NCI-H345 (cell line): ENCODE measurements at places on chromosomes 4 and X.

- DNase-seq: no peak
These were observed 145.5 kb downstream of the PCDH7 start for GRCh38 chr4:30865691-30866090.

DNA sequence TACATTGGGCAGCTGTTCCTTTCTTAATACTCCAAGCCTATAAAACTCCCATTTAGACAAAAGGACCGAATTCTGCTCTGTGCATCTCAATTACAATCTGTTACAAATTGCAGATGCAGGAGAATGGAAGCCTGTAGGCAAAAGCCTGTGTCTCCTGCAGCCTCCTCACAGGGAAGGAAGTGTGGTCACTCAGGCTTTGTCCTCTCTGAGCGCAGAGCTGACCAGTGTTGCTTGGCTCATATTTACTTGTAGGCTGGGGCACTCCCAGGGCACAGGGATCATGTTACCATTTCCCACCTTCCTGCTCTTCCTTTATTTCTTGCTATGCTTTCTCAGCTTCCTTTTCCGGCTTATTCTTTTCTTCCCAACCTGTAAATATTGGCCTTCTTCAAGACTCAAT is 15.7 kb downstream of the SUPT20HL2 start:
- DNase-seq: no peak

- no peak for DNase-seq
These were observed 1055.2 kb upstream of the FTHL17 start for GRCh38 chrX:32126997-32127396.

GRCh38 chr4:186021461-186022167 is 47.3 kb upstream of the TLR3 start:
- DNase-seq: no peak

GRCh38 chrX:124690495-124690894 is 344.1 kb downstream of the SH2D1A start:
- no peak for DNase-seq

- DNase-seq: no peak
These were observed 564 bp downstream of the FAM149A start for GRCh38 chr4:186104890-186105646.

DNA sequence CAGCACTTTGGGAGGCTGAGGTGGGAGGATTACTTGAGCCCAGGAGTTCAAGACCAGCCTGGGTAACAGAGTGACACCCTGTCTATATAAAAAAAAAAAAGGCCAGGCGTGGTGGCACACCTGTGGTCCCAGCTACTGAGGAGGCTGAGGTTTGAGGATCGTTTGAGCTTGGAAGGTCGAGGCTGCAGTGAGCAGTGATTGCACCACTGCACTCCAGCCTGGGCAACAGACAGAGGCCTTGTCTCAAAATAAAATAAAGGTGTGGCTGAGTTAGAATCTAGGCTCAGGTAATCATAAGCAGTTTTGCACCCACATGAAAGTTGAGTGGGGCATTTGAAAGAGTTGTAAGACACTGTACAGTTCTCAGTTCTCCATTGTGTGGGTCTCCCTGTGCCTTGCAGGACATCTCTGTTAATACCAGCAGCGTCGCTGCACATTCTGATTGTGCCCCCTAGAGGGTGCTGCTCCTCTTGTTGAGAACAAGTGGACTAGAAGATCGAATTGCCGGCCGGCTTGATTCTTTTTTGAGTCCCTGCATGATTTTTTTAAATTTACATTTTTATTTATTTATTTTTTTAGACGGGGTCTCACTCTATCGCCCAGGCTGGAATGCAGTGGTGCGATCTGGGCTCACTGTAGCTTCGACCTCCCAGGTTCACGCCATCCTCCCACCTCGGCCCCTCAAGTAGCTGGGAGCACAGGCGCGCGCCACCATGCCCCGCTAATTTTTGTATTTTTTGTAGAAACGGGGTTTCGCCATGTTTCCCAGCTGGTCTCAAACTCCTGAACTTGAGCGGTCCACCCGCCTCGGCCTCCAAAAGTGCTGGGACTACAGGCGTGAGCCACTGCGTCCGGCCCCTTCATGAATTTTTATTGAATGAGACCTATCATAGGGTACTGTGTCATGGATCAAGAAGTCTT is 73.6 kb upstream of the RBMX start:
- peak; percentile 55 for DNase-seq

DNA sequence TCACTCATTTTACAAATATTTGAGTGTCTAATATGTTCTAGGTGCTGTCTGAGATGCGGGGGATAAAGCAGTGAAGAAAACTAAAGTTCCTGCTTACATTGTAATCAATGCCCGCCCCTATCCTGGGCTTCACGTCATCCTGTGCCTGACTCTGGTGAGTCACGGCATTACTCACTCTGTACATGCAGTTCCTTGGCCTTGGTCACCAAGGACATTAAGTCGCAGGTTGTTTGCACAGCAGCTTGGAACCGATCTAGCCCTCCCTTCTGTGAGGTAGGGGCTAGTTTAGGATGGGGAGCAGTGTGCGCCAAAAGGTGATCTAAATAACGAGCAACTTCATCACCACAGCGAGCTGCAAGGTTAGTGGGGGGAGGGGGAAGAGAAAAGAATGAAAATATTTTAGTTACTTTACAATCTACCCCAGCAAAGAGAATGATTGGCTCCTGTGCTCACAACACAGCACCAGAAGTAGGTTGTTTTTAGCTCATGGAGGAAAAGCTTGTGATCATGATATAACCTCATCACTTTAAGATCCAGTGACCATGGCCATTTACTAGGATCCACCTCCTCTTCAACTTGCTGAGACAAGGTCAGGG is 48.0 kb upstream of the HDAC8 start:
- DNase-seq: no peak

- no peak for DNase-seq
These were observed 15.5 kb downstream of the MCF2 start for GRCh38 chrX:139692506-139692849.

GRCh38 chr4:61571761-61572559 is 371.8 kb downstream of the ADGRL3 start:
- DNase-seq: no peak

DNA sequence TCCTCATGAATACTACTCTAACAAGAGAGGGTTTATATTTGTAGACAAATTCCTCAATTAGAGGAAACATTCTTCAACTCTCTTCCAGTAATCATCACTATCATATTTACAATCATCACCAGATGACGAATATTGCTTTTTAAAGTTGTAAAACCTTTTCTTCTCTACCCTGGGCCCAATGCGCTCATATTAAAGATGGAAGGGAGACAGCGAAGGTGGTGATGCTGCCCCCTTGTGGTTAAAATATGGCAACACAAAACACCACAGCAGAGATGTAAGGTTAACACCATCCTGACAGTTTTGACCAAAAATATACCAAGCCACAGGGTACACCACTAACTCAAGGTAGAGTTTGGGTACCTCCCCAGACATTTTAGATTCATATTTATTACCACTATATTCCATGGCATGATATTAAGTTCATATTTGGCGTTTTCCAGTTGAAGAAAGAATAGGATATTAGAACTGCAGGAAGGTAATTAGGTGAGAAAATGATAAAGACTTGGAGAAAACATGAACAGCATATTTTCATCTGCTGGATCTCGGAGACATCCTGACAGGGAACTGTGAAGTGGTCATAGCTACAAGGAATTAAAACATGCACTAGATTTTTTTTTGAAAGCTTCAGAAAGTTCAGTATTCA is 72.8 kb downstream of the SLC9A7 start:
- DNase-seq: peak; percentile 19

GRCh38 chr4:109440948-109441347 is 7.3 kb downstream of the SEC24B start:
- DNase-seq: no peak

DNA sequence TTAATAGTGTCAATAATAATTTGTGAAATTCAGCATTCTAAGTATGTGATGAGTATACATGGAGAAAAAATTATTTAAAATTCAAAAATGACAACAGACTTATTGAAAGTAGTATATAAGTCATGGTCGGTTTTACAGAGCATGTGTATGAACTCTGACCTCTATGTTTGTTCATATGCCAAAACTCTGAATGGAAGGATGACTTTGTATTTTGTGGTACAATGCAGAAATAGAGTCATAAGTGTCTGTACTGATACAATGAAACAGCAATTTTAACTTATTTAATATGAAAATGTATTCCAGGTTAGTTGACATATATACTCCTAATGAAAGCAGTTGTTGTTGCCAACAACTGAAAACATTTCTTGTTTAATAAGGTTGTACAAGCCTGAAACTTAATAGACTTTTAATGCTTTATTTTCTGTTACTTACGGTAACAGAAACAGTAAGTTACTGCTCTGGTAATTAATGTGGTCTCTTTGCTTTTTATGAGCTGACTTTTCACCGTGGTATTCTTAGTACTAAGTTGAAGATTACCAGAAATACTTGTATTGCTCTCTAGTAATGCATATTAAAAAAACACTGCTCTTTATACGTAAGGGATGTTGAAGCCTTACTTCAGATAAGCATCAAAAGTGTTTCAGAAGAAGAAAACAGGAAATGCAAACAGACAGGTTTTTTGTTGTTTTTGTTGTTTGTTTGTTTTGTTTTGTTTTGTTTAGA is 1.9 kb downstream of the UBE2K start:
- no peak for DNase-seq

DNA sequence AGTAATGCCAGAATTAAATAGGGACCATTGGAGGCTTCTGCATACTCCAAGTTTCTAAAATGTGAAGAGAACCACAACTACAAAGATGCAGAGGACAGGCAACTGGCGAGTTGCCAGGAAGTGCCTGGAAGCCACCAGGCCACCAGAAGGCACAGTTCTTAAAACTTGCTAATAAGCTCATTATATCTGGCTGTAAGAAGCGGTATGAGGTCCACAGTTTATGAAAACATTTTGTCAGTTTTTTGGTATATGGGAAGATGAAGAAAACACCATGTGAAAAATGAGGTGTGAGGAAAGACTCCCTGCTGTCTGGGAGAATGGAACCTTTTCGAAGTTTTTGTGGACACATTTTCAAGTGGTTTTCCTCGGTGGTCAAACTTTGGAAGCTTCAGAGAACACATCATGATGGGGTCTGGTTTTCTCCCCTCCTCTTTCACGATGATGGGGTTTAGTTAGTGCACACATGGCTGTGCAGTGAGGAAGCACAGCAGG is 202.7 kb downstream of the NR3C2 start:
- no peak for DNase-seq
